ENCODE measurements at places on chromosomes 6 and 20. TPM values are rescaled to one million over a fixed set of nuclear protein-coding genes. Genes with fewer than 3 reads are reported as not detected.

DNA sequence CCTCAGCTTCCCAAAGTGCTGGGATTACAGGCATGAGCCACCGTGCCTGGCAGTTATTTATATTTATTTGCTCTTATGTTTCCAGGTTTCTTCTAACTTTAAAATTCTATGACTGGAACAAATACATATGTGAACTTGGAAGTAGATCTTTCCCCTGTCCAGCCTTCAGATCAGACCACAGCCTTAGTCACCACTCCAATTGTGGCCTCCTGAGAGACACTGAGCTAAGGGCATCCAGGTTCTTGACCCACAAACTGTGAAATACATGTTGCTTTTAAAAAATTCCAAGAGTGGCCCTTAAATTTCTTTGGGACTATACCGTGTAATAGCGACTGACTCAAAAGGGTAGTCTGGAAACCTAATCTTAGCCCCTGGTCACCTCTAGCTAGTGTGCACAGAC is 1.5 kb upstream of the ADGRG6 start:
- peaks cover 9% of the 10 kb centered on the region for H3K27me3 ChIP-seq
- DNase-seq: no peak
- no peak overlapping the region for H3K27ac ChIP-seq
- peaks cover 14% of the 10 kb centered on the region for H3K4me1 ChIP-seq

- peak overlapping the region; percentile 80 for H3K27ac ChIP-seq
- H3K27me3 ChIP-seq: peaks cover 3% of the 10 kb centered on the region
- DNase-seq: no peak
- no peaks in the 10 kb centered on the region for H3K36me3 ChIP-seq
Measured at GRCh38 chr6:32107406-32107805, 1.7 kb downstream of the TNXB start.

- H3K27me3 ChIP-seq: no peaks in the 10 kb centered on the region
- H3K4me3 ChIP-seq: no peak overlapping the region
- H3K36me3 ChIP-seq: no peaks in the 10 kb centered on the region
- no peak for DNase-seq
Measured at GRCh38 chr6:52423971-52424381, 3.8 kb downstream of the EFHC1 start.

GRCh38 chr6:168609026-168609685 is 168.2 kb downstream of the SMOC2 start:
- H3K4me1 ChIP-seq: no peaks in the 10 kb centered on the region
- no peak overlapping the region for H3K27ac ChIP-seq
- no peaks in the 10 kb centered on the region for H3K27me3 ChIP-seq
- DNase-seq: peak; percentile 32

CHMP4B gene
- 102 TPM for total RNA-seq

TSPO2 gene
- total RNA-seq: not detected

DNA sequence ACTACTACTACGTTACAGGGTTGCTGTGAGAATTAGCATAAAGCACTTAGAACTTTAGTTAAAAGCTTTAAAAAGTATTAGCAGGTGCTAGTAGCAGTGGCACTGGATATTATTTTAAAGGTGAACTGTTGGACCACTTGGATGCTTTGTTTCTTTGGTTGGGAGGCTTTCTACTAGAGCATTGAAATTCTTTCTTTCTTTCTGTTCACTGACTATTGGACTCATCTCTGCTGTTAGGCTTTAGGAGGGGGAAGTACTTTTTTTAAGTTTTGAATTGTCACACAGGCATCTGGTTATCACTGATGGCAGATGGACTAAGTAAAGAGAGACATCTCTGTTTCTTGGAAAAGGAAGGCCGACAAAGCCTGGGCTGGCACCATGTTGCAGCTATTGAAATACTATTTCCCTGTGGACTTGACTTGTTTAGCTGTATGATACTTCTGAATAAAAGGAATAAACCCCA is 4.8 kb downstream of the TBPL1 start:
- H3K36me3 ChIP-seq: no peaks in the 10 kb centered on the region
- H3K4me3 ChIP-seq: no peak overlapping the region
- no peak for DNase-seq
- no peak overlapping the region for H3K27ac ChIP-seq

Data from sigmoid colon (tissue), 7 donors.